ENCODE measurements at places on chromosomes 5 and 9. TPM values are rescaled to one million over a fixed set of nuclear protein-coding genes. Genes with fewer than 3 reads are reported as not detected.

The CLIC3 gene
- polyA plus RNA-seq: 44.6 TPM

The MAST4 gene
- polyA plus RNA-seq: 18.8 TPM

The DMRT3 gene
- 0.21 TPM for polyA plus RNA-seq

The PCDHA7 gene
- 0.02 TPM for polyA plus RNA-seq

The FOXD4L6 gene
- polyA plus RNA-seq: 0.16 TPM

The KIAA0825 gene
- 0.87 TPM for polyA plus RNA-seq

The SNCAIP gene
- polyA plus RNA-seq: 7.4 TPM

The BTNL3 gene
- 0.14 TPM for polyA plus RNA-seq

The CCL21 gene
- 16.6 TPM for polyA plus RNA-seq

The CATSPER3 gene
- polyA plus RNA-seq: 1.3 TPM

The HMHB1 gene
- 3.8 TPM for polyA plus RNA-seq

The HMGXB3 gene
- 27.0 TPM for polyA plus RNA-seq
